ENCODE measurements at places on chromosomes 7 and 10.

DNA sequence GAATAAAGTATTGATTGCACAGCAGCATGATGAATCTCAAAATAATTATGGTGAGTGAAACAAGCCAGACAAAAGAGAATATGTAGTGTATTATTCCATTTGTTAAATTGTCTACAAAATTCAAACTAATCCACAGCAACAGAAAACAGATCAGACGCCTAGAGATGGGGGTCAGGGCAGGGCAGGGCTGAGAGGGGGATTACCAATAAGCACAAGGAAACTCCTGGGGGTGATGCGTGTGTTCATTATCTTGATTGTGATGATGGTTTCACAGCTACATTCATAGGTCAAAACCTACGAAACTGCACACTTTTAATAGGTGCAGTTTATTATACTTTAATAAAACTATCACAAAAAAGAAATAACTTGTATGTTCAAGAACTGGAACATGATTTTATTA, 132.7 kb upstream of the CDK6 start:
- DNase-seq, result no peak

- DNase-seq, result no peak
These were observed 435.6 kb downstream of the XPNPEP1 start for GRCh38 chr10:109487691-109488090.

- no peak for DNase-seq
These were observed 3.5 kb upstream of the BPGM start for GRCh38 chr7:134643131-134643530.

GRCh38 chr10:129875993-129876726, 87.9 kb downstream of the EBF3 start:
- DNase-seq, result no peak

DNA sequence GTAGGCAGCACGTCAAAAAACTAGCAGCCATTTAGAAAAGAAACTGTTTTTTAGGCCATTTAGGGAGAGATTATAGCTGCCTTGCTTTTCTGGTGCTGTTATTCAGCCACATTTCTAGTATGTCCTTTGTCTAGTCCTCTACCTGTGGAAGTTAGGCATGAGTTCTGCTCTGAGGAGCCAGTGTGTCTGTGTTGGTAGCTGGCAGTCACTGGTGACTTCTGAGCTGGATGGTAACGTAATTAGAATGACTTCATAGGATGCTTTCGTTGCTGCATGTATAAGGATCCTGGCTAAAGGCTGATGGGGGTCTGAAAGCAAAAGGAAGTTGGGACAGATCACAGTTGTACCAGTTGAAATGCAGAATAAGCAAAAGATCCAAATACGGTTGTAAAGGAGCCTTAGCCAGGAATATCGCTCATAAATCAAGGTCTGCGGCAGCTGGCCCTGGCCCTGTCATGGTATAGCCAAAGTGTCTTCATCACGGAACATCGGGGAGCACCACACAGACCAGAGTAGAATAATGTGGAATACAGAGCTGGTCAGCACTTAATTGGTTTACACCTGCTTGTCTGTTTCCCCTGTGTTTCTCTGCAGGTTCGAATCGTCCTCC, 226.7 kb downstream of the EXOC4 start:
- DNase-seq, result no peak

GRCh38 chr10:60187691-60188090, 202.0 kb downstream of the ANK3 start:
- DNase-seq, result no peak

DNA sequence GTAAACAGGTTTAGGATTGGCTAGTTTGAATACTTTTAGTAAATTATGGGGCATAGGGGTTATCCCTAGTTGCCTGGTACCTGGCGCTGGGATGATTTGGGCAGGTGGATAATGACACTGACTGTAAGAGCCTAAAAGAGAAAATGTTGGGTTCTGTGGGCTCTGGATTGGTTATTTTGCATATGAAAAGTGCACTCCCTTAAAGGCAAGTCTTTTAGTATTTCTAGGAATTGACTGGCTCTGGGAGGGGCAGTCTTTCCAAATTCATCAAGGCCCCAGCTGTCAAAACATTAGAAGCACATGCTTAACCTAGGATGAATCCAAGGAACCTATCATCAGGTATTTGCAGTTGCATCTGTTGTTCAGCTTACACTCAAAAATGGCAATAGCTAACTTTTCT, 454.6 kb upstream of the SORCS1 start:
- DNase-seq, result no peak

GRCh38 chr7:4834601-4835397, 27.0 kb downstream of the PAPOLB start:
- DNase-seq, result no peak

- no peak for DNase-seq
These were observed 13.6 kb upstream of the SVIL start for GRCh38 chr10:29648114-29648982.

GRCh38 chr10:71569775-71570588, 149.6 kb downstream of the C10orf105 start:
- DNase-seq, result peak; percentile 92

DNA sequence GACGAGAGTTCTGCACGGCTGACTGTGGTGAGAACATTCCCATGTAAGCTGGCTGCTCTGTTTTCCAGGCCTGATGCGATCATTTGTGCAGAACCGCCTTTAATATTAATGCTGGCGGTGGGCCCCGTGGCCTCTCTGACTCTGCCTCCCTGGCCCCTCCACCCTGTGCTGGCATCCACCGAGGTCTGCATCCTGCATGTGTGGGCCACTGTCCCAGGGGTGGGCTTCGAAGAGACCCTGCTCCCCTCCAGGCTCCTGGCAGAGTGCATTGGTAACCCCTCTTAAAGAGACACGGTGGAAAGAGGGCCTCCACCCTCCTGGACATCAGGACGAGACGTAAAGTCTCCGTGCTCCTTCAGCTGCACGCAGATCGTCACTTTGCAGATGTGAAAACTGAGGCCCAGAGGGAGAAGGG, 67.3 kb upstream of the FAM20C start:
- DNase-seq, result no peak

GRCh38 chr7:98745722-98746318, 124.0 kb downstream of the TMEM130 start:
- DNase-seq, result peak; percentile 91

DNA sequence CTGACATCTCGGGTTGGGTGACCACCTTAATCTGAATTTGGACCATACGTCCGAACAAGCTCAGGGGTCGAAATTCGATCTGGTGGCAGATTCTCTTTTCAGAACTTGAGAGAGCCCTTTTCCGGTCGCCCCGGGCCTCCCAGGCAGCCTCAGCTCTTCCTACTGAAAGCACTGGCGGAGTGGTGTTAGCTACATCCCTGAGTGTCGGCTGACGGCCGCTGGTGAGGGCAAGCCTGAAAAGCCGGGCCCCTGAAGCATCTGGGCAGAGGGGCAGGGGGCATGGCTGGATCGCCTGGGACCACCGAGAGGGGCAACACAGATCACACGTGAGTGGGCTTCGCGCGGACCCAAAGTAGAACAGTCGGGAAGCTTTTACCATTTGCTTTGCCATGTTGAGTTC, 116.1 kb downstream of the SMURF1 start:
- no peak for DNase-seq

GRCh38 chr7:43650457-43651052, 67.6 kb downstream of the STK17A start:
- no peak for DNase-seq

- no peak for DNase-seq
These were observed 89.8 kb downstream of the UNCX start for GRCh38 chr7:1322240-1323110.

DNA sequence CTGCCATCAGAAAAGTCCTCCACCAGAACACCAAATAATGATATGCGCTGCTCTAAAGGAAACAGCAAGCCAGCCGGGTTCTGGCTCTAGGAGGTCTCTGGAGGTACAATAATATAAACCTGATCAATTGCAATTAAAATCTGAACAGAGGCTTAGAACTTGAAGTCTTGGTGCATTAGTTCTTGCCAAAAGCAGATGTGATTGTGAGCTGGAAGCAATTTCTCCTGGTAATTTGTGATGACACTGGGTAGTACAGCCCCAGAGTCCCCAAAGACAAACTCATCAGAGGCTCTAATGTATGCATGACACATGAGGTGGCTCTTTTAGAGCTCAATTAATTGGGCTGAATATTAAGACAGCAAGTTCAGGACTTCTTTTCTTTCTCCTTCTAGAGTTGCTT, 3.3 kb downstream of the ETV1 start:
- no peak for DNase-seq

- no peak for DNase-seq
These were observed 68.7 kb downstream of the ST7 start for GRCh38 chr7:117021986-117022385.

DNA sequence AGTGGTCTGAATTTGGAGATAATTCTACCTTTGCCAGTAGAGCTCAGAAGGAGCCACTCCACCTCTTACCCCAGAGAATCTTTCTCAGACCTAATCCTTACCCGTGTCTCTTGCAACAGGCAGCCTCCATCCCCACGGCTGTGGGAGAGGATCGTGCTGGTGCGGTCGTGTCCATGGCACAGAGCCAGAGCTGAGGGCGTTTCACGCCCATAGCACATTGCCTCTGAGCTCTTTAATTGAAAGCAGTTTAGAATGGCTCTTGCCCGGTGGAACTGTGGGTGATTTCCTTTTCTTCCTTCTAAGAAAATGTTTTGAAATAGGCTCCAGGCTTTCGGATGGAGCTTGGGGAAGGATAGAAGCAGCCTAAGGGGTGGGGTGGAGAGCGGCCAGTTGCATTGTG, 41.5 kb downstream of the PRF1 start:
- no peak for DNase-seq

DNA sequence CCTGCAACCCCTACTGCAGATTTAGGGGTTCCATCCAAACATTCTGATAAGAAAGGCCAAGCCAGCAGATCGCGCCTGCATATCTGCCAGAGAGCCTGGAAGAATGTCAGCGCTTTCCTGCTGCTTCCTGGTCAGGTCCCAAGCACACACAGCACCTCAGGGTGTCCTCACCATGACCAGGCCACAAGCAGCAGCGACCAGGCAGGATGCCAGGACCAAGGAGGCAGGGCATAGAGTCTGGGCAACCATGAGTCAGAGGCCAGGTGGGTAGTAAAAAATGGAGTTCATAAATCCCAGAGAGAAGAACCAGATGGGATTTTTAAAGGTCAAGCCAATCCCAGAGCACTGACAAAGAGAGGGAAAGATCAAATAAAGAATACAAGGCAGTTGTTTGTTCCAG, 5.5 kb upstream of the FAM131B start:
- no peak for DNase-seq

GRCh38 chr7:28140979-28141378, 39.6 kb downstream of the JAZF1 start:
- DNase-seq, result no peak

- DNase-seq, result no peak
These were observed 249.1 kb upstream of the PITRM1 start for GRCh38 chr10:3421537-3422257.

DNA sequence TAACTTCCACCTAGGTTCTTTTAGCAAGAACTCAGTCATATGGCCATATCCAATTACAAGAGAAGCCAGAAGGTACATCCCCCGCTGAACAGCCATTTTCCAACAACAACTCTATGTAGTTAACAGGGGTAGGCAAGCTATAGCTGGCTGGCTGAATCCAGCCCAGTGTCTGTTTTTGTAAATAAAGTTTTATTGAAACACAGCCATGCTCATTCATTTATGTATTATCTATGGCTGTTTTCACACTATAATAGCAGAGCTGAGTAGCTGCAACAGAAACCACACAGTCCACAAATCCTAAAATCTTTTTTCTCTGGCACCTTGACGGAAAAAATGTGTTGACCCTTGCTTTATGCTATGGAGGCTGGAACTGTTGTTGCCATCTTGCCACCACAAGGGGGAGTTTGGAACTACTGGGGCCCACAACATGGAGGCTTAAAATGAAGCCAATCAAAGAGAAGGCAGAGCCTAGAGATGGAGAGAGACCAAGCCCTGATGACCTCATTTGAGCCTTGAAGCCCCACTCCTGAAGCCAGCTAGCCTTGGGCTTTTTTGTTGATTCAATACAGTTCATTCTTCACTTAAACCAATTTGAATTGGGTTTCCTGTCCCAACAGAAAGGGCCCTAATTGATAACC, 33.3 kb upstream of the XPNPEP1 start:
- peak; percentile 39 for DNase-seq

DNA sequence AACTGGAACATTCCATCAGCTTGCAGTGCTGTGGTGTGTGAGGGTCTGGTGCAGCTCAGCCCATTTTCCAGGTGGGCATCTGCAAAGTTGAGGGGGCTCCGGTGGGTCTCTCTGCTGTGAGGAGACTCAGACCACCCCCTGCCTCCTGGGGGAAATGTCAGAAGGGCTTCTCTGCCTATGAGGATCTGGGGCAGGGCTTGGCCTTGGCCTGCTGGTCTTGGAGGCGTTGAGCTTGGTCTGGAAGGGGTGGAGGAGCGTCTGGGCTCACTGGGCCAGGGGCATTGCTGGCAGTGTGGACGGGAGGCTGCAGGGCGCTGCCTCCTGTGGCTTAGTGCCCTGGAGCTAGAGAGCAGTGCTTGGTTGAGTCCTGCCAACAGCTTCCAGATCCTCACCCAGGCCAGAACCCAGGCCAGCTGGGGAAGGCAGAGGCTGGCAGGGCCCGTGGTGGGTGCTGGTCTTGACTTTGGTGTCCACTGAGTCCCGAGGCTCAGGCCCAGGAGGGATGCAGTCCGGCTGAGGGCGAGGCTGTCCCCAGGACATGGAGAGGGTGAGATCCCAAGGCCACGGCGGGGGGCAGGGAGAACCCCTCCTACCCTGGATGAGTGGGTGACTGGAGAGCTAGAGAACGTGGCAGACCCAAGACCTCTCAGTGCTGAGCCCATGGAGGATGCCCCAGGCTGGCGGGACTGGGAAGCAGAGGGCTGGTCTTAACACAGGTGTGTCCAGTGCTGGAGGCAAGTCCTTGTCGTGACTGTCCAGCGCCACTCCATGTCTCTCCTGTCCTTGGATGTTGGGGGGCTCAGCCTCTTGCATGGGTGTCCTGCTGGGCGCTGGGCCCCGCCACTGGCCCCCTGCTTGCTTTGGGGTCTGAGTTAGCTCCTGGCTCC, 2.8 kb downstream of the SPRN start:
- no peak for DNase-seq

- DNase-seq, result no peak
These were observed 19.7 kb downstream of the CYTH3 start for GRCh38 chr7:6252748-6253147.

Data from WTC11 (cell line).